Cerebellar nuclear complex (tissue), 1 donor: ENCODE measurements at places on chromosomes 6 and 20.

GRCh38 chr20:42530855-42531448, 658.8 kb downstream of the PTPRT start:
- no peak for DNase-seq

DNA sequence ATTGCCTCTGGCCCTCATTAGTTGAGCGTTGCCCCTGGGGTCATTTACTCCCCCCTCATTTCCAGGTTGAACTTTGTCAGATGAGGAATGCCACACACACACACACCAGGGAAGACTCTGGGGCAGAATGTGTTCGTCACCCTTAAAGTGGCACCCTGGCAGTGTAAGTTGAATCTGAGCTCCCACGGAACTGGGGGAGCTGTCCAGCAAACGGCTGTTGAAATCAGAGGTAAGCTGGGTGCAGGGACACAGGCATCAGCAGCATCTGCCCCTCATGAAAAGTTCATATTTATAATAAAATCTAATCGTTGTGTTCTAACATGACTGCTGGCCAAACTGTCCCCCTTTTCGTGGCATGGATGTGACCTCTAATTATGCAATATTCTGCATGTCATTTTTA, 4.3 kb upstream of the MC3R start:
- DNase-seq: no peak

DNA sequence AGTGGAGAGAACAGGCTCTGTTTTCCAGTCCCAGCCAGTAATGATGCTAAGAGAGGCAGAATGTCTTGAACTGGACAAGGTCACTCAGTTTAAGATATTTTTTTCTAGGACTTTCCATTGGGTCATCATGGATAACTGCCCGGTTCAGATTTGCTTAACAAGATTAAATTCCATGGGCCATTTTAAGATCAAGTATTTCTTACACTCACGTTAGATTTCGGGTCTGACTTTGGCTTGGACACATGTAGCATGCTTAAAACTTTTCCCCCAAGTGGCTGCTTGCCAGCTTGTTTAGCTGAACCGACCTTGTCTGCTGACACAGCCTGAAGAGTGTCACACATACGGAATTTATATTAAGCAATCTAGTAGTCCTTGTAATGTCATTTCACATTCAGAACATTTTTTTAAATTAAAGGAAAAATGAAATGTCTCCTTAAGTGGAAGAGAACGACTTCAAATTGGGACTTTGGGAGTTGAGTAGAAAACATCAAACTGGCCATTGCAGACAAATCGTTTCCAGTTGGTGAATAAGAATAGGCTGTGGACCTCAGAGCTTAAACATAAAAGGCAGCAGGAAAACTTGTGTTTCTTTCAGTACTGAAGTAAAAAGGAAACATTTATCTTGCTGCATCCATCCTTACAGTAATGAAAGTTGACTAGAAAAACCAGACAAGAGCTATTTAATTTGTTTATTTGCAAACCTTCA, 29.0 kb downstream of the ARMC2 start:
- no peak for DNase-seq

GRCh38 chr20:3283222-3283820, 44.3 kb upstream of the SLC4A11 start:
- no peak for DNase-seq

GRCh38 chr6:168877821-168878282, 375.8 kb downstream of the THBS2 start:
- DNase-seq: no peak

DNA sequence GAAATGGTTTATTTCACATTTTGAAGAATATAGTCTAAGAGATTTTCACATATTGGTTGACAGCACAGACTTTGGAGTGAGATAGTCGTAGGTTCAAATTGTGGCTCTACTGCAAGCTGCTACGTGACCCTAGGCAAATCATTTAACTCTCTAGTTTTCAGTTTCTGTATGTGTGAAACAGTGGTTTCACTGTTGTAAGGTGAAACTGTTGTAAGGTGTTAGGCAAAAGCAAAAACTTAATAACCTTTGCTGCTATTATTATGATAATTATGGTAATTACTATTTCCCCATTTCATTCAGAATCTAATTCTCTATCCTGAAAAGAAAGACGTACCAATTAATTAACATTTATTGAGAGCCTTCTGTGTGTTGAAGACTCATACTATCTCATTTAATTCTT, 144.2 kb downstream of the REV3L start:
- DNase-seq: no peak

DNA sequence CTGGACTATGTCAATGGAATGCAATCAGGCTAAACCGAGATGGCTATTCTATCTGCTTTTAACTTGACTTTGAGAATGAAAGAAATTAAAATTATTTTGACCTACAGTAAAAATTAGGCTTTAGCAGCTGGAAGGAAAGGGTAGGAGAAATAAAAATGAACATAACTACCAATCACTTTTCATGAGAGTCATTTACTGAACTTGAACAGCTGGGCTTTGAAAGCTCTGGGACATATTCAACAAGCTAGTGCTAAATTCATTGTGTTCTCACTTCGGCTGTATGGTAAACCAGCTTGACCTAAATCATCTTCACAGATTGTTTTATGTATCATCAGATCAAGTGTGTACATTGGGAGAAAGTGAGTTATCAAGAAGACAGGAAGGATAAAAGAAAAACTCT, 161.5 kb upstream of the STXBP5 start:
- no peak for DNase-seq

DNA sequence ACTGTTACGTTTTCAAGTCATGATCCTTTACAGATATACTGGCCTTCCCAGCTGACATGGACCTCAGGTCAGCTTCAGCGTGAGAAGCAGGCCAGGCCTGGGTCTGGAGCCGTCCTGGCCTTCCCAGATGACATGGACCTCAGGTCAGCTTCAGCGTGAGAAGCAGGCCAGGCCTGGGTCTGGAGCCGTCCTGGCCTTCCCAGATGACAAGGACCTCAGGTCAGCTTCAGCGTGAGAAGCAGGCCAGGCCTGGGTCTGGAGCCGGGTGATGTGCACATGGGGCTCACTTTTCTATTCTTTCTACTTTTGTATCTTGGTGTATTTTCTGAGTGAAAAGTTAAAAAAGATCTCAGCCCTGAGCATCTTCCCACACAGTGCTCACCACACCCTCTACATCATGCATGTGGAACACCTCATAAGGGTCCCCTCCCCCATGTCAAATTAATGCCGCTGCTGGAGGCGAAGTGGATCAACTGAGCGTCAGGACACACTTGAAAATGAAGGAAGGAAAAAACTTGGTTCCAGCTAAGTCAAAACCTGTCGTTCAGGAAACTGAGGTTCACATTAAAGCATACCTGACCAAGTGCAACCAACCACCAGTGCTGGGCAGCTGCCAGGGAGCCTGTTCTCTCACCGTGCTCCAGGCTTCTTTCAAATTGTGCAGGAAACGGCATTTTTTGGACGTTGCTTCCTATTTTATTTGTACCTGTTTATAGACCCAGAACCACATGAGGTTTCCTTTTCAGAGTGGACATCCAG, 32.2 kb downstream of the KIF25 start:
- DNase-seq: no peak

DNA sequence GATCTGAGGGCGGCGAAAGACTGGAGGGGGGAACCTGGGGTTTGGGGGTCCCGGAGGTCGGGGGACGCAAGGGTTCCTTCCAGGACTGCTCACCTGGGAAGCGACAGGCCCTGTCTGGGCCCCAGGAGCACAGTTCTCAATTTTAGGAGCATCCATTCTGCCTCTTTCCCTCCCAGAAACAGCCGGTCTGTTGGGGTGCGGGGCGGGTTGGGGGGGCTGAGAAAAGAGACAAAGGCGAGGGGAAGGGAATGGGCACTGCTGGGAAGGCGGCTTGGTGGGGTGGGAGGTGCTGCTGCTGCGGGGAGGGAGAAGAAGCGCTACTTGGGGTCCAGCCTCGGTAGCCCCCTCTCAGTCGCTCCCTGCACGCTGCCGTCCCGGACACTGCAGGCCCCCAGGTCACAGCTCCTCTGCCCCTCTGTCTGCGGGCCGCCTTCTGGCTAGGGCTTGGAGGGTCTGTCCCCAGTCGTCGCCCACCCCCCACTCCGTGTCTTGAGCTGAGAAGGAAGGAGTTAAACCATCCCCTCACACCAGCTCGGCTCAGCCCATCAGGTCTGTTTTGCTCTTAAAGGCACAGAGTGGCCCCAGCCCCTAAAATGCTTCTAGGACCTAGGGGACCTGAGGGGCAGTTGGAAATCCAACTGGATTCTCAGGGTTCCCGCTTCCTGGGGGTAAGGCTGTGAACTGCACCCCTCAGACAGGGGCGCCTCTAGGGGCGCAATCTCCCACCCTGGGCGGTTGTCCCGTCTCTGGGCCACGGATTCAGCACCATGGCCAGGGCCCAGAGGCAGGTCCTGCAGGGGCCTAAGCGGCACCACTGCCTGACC, 690 bp downstream of the GDAP1L1 start:
- DNase-seq: no peak

- DNase-seq: no peak
Observed at GRCh38 chr6:106509420-106510089, 119.7 kb downstream of the RTN4IP1 start.
